ENCODE measurements at places on chromosomes 5 and 9.

DNA sequence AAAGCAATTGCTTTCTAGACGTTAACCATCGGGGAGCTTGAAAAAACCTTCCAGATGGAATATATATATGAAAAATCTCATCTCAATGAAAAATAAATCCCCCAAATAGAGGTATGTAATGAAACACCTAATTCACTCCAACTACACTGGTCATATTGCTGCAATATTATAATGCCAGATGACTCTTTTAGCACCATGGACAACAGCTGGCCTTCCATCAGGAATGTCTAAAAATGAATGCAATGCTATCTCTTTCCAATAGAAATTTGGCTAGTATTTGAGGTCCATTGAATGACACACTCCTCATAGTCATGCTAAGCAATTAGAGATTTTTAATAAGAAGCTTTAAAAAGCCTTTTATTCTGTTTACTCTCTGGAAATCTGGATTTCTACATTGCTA lies 340.2 kb upstream of the BRINP1 start:
- DNase-seq = no peak

DNA sequence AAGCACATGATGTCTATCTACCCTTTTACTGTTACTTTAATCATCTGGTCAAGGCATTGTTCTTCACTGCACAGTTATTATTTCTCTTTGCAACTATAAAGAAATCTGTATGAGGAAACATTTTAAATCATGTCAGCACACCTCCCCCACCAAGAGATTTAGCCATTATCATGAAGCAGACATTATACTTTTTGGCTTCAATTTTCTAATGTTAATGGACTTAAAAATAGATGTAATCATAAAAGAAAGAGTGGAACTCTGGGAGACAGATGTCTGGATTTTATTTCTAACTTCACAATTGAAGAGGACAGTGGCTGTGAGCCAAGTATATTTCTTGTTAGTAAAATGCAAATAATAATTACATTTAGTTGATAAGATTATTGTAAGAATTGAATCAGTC lies 932.4 kb downstream of the TAF11L14 start:
- no peak for DNase-seq

DNA sequence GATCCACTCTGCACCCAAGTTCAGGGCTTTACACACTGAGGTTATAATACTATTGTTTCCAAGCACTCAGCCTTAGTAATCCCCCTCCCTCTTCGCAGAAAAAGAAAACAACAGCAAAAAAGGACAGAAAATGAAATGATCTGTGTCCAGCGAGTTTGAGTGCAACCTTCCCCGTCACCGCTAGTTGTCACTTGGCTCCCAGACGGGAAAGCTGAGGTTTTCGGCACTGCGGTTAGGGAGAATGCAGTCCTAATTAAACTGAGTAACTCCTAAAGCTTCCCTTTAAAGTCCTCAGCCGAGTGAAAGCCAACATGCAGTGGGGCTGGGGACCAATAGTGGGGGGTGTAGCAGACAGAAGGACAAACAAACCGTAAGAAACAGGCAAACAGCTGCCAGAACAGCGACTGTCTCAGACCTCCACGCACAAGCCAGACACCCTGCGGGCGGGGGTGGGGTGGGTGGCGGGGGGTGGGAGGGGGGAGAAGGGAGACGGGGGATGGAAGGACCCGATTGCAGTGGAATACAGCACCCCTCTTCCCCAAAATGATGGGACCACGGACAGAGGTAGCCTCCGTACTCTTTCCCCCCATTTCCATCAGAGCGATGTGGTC lies 680 bp downstream of the GLRA1 start:
- DNase-seq = peak; percentile 10

DNA sequence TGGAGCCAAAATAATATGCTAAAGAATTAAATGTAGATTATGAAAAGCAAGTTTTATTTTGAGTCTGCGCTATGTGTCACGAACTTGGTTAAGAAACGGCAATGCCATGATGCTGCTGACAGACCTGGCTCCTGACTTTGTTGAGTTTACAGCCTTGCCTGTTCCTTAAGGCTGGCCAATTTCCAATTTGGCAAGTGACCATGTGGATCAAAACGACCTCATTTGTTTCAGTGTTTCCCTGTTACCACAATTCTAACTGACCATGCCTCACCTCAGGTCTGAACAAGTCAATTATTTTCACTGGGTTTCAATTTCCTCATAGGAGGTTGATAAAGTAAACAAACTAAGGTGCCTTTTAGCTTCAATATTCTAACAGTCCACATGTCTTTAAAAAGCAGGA lies 461.4 kb downstream of the ZNF608 start:
- no peak for DNase-seq

GRCh38 chr9:105608721-105609598 lies 51.0 kb downstream of the FKTN start:
- DNase-seq = peak; percentile 52

DNA sequence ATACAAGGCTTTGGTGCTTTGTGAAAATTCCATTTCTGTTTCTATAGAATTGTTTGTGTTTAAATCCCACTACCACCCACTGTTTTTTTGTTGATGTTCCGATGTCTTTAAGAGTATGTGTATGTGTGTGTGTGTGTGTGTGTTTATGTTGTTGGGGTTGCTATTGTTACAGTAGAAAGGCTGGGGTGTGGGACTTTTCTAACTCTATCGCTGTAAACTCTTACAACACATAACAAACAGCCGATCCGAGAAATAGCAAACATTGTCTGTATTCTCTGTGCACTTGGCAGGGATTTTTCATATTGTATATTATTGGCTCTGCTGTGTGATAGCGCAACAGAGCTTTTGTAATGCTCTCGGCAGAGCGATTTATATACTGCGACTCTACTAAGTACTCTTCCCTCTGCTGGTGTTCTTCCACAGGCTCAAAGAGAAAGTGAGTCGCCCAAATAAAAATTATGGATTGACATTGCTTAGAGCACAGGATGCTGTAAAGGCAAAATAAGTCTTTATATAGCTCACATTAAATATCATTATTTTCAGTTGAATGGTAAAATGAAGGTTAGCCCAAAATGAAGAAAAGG lies 492.2 kb upstream of the ARRDC3 start:
- no peak for DNase-seq

DNA sequence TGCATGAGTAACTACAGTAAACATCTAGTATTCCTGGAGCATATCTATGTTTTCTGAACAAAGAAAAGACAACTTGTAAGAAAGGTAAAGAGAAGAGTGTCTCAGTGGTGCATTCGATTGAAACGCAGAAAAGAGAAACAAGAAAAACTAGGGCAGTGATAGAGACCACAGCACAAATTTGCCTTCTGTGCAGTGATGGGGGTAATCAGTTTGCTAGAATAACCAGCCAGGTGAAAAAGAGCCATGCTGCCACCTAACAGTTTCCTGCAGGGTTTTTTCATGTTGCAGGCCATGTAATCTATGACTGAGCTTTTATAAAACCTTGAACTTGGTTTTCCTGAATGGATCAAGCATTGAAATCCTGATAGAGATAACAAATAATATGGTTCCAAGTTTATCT lies 198.4 kb upstream of the MEF2C start:
- no peak for DNase-seq

GRCh38 chr9:133741716-133742115 lies 3.6 kb upstream of the SARDH start:
- DNase-seq = no peak

DNA sequence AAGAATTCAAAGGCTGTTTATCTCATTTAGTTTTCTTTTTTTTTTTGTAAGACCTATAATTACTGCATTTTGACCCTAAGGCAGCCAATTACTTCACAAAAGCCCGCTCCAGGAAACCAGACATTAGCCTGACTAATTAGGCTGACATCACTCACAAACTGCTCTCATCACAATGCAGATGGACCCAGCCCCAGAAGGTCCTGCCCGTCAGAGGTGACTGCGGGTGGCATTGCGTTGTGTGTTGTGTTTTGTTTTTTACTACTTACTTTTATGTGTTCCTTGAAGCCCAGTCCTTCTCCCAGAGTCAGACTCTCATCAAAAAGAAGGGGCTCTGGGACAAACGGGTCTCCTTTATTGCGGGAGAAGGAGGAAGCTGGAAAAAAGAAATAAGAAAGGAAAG lies 172.2 kb downstream of the HSD17B3 start:
- DNase-seq = peak; percentile 76

DNA sequence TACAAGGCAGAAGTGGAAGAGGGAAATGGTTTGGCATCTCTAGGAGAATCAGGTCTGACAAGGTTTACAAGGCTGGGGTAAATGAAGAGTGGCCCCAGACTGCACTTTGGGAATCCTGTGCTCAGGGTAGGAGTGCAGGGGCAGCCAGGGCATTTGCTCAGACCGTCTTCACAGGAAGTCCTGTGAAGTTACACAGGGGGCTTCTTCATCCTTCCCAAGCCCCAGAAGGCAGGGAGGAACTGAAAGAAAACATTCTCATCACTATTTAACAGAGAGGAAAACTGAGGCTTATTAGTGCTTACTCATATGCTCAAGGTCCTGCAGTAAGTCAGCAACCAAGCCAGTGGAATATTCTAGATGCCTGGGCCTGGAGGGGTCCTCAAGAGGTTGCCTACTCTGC lies 80.7 kb downstream of the NRG2 start:
- DNase-seq = no peak

- DNase-seq = no peak
Observed at GRCh38 chr5:150122536-150123481, 32.8 kb downstream of the PDGFRB start.

DNA sequence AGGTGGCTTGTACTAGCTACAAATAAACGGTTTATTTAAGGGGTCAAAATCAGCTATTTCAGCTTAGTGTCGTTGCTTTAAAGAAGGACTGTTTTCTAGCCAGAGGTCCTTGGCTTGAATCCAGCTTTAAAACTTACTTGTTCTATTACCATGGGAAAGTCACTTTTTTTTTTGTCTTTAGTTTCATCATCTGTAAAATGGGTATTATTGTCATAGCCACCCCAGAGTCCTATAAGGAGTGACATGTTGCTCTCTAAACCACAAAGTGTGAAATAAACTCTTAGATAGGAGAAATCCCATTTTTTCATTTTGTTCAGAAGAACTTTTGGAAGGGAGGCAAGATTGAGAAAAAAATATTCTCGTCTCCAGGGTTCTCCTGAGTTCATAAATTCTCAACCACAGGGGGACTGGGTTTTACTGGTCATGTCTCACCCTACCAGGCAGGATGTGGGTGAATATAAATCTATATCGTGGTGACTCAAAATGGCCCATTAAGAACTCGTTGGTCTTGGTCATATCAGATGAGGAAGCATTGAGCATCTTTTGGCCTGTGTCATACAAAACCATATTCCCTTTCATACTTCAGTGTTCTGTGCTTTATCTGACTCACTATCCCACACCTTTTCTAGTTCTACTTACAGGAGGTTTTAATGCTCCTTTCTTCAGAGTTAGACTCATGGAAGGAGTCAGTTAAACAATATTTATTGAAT lies 202.7 kb upstream of the NR3C1 start:
- no peak for DNase-seq

DNA sequence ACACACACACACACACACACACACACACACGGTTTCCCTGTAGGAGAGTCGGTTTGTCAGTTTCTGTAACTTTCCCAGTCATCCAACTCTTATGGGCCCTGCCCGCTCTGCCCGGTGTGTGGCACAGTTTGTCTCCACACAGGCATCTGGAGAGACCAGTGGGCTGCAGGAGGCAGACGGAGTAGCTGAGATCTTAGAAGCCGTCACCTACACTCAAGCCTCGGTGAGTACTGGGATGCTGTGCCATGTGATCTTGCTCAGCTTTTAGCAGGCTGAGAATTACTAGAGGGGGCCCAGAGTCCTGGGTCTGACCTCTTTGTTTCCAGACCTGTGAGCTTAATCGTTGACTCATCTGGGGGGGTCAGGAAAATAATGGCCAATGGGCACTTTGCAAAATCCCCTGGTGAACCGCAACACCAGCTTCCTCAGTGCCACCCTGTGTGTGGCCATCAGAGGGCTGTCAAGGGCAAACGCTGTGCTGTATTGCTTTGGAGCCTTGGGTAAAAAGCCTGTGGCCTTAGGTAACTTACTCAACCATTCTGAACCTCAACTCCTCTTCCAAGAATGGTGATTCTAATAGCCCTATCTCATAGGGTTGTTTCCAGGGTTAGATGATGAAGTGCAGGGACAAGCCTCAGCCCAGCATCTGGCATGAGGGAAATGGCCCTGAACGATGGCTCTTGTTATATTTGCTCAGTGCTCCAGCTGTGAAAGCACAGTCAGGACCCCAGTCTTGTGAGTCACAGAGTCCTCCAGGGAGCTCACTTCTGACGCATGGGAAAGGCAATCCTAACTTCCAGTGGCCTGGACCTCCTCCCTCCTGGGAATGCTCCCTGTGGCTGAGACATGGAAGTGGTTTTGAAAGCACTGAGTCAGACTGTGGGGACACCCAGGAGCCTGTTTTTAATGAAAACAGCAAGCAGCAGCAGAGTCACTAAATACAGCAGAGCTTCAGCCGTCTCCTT lies 45.6 kb downstream of the COL15A1 start:
- no peak for DNase-seq

DNA sequence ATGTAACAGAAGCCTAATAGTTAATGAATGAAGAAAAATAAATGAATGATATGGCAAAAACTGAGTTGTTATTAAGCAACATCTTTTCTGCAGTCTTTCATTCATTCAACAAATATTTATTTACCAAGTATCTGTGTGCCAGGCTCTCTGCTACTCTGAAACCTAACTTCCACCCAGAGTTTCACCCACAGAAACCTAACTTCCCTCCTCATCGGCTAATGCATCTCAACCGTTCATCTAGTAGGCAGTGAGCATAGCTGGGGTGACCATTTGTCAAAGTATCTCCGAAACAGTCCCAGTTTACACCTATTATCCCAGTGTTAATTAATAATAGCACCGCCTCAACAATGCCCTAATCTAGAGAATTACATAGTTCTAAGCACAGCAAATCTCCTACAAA lies 1.5 kb downstream of the TTC39B start:
- no peak for DNase-seq

DNA sequence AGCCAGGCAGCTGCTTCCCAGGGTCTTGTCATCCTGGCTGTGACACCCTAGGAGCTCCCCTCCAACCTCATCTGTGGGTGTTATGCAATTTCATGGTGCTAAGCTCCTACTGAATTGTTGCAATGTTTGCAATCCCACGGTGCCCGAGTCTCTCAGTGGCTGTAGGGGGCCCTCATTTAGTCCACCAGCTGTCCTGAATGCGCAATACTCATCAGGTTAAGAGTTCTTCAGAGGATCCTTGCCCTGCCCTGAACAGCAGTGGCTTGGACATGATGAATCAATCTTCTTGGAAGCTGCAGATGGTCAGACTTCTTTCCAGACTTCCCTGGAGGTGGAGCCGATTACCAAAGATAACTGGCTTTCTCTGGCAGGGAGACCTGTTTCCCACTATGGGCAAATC lies 584.1 kb downstream of the CCDC171 start:
- no peak for DNase-seq

- DNase-seq = no peak
Observed at GRCh38 chr5:149740866-149741459, 10.9 kb downstream of the PPARGC1B start.

GRCh38 chr5:124156415-124156996 lies 589.9 kb downstream of the ZNF608 start:
- DNase-seq = no peak
